Stimulated activated CD8-positive, alpha-beta memory T cell treated with anti-CD3 and anti-CD28 coated beads, Interleukin-4, amount 100 ng/mL, for 1 hour (primary cell): ENCODE measurements at places on chromosomes 16 and 17.

- DNase-seq: no peak
Observed at GRCh38 chr16:47079860-47080259, 63.9 kb downstream of the NETO2 start.

DNA sequence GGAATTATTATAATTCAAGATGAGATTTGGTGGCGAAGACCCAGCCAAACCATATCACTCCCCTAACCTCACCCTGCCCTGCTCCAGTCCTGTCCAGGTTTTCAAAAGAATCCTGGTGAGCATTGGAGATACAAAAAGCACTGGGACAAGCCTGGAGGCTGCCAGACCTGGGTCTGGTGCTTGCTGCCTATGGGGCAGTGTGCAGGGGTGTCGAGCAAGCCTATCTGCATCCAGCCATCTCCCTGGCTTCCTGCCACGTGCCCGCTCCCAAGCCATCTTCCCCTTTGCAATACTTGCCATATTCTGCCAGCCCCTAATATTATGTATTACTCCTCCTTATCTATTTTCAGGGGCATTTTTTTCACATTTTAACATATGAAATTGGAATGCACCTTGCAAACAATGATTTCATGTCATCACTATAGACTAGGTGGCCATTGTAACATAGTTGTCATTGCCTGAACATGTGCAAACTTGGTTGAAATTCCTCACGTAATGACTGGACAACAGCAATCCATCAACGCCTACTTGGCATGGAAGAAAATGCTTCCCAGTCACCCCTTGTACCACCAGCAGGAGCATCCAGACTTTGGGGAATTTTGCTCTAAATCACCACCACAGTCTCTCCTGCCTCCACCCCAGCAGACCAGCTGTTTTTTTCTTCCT, 8.1 kb upstream of the KDM8 start:
- DNase-seq: no peak

- DNase-seq: no peak
Observed at GRCh38 chr17:57557834-57558681, 187.0 kb downstream of the CCDC182 start.

DNA sequence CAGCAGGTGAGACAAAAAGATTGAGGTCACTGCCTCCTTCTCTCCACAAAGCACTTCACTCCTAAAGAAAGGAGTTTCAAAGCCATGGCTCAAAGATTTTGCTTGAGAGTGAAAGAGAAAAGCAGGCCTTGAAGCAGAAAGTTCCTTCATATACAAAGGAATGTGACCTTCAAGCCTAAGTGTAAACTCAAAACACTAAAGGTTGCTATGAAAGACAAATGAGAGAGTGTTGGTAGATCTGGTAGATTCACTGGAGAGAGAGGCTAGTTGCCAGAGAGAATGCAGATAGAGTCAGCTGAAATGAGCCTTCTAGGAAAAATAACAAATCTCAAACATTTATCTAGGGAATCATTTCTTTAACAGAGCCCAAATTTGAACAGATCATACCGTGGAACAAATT, 305.2 kb downstream of the CDH8 start:
- no peak for DNase-seq

DNA sequence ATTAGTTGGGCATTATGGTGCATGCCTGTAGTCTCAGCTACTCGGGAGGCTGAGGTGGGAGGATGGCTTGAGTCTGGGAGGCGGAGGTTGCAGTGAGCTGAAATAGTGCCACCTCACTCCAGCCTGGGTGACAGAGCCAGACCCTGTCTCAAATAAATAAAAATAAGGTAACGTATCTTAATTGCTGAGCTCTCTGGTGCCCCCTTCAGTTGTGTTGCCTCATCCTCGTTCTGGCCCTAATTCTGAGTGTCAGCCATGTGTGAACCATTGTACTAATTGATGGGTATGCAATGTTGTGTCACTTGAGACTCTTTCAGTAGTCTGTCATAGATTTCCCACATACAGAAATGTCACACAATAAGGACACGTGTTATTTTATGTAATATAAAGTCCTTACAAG, 363.1 kb upstream of the RBFOX1 start:
- no peak for DNase-seq

DNA sequence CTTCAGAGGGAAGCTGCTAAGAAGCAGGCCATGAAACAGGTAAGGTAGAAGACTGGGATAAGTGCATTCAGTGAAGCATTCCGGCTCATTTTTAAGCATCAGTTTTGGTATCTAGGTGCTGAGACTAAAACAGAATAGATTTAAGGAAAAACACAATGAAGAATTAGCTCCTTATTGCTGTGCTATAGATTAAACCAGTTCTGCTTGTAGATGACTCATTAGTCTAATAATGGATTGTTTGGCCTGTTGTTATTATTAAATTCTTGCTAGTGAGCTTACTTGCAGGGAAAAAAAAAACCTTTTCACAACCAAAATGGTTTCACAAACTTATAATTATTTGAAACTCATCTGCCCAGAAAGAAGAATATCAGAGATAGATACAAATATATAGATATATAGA, 55.9 kb downstream of the NSRP1 start:
- no peak for DNase-seq

GRCh38 chr17:68398691-68399637, 58.3 kb downstream of the WIPI1 start:
- DNase-seq: no peak

DNA sequence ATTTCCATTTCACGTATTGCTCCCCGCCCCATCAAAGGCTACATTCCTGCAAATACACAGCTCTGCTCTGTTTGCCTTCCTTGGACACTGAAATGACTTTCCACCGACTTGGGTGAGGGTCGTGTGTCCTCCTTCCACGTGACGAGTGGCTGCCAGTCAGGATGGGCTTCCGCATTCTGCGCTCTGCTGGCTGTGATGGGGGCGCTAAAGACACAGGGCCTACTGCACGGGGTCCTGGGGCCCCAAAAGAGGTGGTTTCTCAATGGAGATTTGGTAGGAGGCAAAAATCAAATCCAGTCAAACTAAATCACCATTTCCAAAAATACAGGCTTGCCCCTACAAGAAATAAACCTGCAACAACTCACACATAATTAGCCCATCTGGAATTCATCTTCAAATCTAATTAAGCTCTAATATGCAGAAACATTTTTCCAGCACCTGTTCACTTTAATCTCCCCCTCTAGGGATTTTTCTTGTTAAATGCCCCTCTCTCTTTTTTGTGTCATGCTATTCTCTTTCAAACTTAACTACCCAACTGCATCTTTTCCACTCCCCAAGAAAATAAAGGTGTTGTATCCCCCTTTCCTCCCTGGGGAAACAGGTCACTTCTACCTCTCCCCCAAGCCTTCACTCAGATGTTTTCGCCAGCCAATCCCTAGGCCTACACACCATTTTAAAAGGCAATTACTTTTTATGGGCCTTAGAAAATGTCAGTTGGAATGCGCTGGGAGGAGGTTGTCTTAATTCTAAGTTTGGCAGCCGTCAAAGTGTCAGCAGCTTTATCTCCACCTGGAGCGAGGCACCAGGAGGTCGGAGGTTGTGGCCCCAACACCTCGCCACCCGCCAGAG, 21.9 kb upstream of the FAAP100 start:
- no peak for DNase-seq

DNA sequence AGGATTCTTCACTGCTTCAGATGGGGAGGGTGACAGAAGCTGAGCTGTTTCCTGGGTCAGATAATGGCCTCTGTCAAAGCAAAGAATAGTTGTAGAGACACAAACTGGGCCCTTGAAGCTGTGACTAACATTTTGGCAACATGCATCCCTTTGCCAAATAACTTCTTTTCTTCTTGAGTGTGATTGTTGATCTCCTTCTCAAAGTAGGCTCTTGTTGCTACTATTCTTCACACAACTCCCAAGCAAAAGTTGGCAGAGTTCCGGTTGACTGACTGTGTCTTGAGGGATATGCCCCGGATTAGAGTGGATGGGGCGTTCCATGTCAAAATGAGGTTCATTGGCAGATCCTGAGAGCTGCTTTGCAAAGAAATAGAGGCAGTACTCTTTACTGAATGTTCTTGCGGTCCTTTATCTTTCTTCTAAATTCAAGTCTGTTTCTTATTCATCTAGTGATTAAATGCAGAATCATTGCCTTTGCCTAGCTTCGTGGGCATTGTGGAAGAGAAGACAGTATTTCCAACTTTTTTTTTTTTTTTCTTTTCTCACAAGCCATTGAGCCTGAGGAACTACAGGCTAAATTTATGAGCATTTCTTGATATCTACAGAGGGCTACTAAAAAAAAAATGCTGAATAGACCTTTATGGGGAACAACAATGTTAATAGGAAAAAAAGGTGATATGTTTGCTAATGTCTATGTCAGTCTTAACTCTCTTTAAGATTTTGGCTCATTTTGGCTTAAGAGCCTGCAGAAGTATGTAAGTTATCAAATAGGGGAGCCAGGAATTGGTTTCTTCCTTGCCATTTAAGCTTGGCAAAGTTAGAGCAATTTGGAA, 5.8 kb downstream of the WIPF2 start:
- no peak for DNase-seq

GRCh38 chr16:685967-686366, 1.8 kb upstream of the JMJD8 start:
- DNase-seq: no peak

- no peak for DNase-seq
Observed at GRCh38 chr17:67879662-67880061, 54.4 kb downstream of the BPTF start.

DNA sequence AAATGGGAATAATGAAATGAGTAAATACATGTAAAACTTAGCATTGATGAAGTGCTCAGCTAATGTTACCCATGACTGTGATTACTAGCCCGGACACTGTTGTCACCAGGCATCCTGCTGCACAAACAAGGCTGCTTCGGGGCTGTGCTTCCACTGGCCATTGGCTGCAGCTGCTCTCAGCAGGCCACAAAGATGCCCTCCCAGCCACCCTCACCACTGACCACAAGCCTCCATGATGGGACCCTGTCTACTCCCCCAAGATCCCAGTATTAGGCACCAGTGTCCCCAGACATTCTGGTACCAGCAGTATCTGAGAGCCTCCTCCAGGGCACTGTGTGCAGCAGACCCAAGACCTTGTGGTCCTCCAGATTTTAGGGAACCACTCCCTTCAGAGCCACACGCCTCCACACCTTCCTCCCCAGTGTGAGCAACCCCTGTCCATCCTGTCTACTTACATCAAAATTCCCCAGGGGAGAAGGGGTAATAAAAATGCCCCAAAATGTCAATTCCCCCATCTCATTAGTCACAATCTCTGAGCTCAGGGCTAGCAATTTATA, 19.7 kb upstream of the NUP93 start:
- DNase-seq: no peak

DNA sequence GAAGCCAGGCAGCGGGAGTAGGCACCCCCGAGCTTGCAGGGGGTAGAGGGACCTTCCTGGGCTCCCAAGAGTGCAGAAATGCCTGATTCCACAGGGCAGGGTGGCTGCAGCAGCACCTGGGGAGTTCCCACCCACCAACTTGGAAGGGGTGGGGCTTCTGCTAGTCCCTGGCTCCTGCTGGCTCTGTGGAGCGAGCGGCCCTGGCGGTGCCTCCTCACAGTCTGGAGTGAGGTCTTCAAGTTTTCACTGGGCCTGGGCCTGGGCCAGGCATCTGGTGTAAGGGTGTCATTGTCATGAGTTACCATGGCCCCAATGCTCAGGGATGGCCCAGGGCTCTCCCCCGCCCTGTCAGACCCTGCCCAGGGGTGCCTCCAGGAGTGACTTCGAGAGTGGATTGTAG, 15.8 kb upstream of the ITGB3 start:
- DNase-seq: no peak

GRCh38 chr17:20225162-20226115, 216.3 kb downstream of the SPECC1 start:
- no peak for DNase-seq

GRCh38 chr16:75267631-75268264, 16.3 kb upstream of the BCAR1 start:
- no peak for DNase-seq

DNA sequence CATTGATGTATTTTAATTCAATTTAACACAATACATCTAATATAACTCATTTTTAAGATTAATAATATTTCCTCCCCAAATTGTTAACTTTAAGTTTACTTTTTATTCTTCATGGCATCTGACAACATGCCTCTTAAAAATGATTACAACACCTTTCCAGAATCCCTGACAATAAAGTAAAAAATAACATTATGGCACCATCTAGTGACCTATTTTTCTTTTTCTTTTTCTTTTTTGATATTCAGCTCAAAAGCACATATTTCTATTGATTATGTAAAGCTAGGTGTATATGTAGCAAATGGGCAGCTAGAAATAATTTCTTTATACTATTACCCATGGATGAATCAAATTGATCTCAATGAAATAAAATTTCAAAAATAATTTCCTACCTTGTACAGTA, 834.3 kb upstream of the CDH8 start:
- DNase-seq: no peak

DNA sequence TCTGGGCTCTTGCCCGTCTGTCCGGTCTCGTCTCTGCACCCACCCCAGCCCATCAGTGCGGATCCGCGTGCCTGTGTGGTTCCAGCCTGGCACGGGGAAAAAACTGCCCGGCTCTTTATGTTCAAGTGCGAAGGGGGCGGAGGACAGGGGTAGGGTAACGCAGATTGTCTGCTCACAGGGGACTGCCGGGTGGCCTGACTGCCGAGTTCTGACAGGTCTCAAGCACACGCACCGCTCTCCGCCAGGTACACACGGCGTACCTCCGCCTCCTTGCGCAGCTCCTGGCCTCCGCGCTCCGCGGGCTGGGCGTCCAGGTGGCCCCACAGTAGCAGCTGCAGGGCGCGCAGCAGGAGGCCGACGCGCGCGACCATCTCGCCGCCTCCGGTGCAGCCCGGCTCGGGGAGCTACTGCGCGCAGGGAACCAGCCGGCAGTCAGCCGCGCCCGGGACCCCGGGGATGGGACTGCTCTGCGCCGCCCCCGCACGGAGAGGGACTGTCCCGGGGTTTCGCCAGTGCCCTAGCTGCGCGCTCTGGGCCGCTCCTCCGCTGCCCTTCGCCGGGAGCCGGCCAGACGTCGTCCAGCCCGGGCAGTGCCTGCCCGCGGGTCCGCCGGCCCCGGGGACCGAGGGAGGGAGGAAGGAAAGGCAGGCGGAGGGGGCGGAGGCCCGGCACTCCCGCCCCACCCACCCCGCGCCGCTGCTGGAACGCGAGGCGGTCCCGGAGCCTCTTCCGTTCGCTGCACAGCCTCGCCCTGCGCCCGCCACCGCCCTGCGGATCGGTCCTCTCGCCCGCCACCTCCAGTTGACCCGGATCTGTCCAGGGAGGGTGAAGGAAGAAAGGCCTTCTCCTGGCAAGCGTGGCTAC, at the start of gene MMP28:
TSS of gene MMP28 (minus strand) at position 635 of the 864 bp plus-strand sequence. CDS start at position 371, 264 bp downstream.
- no peak for DNase-seq

- no peak for DNase-seq
Observed at GRCh38 chr16:80681436-80681835, 123.0 kb downstream of the CDYL2 start.
